Left renal cortex interstitium (tissue), 4 donors: ENCODE measurements at places on chromosomes 7 and 10.

DNA sequence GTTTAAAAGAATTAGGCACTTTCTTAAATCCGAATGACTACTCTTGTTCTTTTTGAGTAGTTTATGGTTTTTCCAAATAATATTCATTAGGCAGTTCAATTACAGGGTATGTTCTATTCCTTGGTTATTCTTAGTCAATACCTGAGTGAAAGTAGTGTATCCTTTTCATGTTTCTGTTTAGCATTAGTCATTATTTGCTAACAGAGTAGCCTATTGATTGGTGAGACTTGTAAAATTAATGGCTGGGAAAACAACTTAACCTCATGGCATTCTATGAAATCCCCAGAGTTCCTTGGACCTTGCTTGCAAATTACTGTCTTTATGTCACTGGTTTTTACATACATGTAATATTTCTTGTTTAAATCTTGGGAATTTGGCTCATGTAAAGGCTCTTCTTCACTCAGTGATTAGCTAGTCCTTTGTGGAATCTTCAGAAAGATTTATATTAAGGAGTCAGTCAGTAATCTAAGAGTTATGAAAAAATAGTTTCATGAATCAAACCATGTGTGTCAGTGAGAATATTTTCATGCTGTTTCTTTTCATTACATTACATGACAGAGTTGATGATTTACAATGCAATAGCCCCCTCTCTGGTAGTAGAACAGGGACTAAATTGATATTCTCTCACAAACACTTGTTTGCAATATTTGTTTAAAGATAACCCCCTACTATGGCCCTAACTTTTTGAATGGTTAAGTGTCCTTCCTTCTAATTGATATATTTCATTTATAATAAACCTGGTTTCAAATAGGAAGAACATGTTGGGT, 81.5 kb upstream of the LRRTM3 start:
- no peak for DNase-seq

DNA sequence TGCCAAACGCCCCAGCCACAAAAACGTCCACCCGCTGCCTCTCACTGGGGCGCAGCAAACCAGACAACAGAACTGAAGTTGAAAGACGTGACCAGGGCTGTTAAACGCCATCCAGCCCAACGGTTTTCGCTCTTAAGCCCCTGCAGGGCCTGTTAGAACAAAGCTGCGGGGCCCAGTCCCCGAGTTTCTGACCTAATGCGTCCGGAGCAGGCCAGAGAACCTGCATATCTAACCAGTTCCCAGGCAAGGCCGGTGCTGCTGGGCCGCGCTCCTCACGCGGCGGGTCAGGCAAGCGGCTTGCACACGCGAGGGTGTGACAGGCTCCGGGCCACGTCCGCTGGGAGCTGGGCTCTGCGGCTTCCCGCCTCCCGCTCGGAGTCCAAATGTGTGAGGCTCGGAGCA, 87.0 kb downstream of the PTPRN2 start:
- no peak for DNase-seq

DNA sequence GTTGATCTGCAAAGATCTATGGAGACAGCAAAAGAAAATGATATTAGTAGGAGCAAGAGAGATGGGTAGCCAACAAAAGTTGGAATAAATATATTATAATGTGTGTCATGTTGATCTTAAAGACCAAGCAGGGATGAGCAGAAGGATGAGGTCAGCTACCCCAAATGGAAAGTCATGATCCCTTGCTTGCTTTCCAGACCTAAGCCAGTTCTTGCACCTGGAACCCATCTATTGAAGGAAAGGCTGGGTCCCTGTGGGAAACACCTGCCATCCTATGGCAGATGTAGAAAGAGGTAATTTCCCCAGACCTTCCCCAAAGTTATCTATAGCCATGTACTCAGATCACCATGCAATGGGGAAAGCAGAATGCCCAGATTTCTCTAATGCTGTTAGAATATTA, 52.5 kb downstream of the LYZL2 start:
- DNase-seq = no peak

- DNase-seq = no peak
Measured at GRCh38 chr7:70210200-70210935, 612.1 kb downstream of the AUTS2 start.

GRCh38 chr7:122984021-122984420, 11.5 kb downstream of the TAS2R16 start:
- DNase-seq = no peak

- no peak for DNase-seq
Measured at GRCh38 chr7:105773030-105773460, 103.4 kb downstream of the ATXN7L1 start.

DNA sequence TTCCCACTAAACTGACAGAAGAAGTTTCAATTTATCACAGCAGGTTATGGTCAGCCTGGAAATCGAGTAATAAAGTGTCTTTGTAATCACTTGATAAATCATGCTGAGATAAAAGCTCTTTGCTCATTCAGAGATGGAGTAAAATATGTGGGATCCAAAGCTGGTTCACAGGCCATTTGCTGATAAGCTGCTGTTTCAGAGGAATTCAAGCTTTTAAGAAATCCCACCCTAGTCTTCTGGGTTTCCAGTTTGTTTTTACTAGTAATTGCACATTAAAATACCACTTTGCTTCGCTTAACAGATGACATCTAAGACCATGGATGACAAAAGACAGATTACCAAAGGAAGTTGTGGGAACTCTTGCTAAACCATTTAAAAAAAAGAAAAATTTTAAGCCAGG, 37.4 kb upstream of the CDK6 start:
- no peak for DNase-seq

GRCh38 chr7:1505731-1506550, 1.8 kb upstream of the INTS1 start:
- DNase-seq = no peak

GRCh38 chr7:128200376-128200775, 40.7 kb upstream of the LEP start:
- DNase-seq = no peak

GRCh38 chr7:129136887-129137642, 7.4 kb upstream of the TSPAN33 start:
- no peak for DNase-seq

- no peak for DNase-seq
Measured at GRCh38 chr10:77909749-77910375, 16.7 kb downstream of the DLG5 start.

DNA sequence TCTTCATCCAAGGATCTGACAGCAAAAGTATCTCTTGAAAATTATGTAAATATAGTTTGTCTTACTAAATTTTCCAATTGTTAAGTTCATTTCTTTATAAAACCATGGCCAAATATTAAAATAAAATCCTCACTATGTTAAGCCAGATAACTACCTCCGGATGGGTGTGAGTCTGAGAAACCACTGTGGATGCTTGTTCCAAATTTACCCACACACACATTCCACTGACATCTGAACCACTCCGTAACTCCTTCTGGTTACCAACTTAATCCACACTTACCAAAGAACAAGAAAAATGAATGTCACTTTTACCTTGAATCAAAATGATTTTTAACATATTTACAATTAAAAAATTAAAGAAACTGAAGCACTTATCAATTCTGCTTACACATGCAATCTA, 19.7 kb downstream of the CYTH3 start:
- no peak for DNase-seq

- no peak for DNase-seq
Measured at GRCh38 chr10:52870562-52870961, 98.0 kb upstream of the MBL2 start.

- DNase-seq = no peak
Measured at GRCh38 chr7:95950698-95951097, 178.3 kb downstream of the DYNC1I1 start.

- DNase-seq = no peak
Measured at GRCh38 chr10:133114251-133114650, 26.5 kb downstream of the ADGRA1 start.

DNA sequence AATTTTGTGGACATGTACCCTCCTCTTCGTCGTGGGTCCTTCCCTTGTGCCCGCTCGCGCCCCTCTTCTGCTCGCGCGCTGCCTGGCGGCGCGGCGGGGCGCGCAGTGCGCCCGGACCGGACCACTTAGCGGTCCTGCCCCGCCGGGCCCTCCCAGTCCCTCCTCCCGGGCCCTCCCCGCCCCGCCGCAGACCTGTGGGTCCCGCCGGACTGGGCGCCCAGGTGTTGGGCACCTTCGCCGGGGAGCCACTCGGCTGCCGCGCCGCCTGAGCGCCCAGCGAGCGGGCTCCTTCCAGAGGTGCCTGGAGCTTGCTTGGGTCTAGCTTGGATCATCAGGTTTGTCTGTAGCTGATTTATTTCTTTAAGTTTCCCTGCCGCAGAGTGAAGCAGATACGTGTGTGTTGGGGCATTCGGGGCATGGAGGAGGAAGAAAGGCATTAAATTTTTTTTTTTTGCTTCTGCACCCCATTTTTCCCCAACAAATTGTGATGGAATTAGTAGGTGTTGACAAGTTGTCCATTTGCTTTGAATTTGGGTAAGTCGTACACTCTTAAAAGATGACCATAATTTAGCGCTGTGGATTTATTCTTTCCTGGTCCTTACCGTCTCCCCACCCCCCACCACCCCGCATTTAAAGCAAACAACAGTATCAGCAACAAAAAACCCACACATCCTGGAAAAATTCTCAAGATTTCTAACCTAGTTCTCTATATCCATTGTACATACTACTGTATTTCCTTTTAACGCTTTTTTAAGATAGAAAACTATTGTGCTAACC, 905 bp downstream of the C1GALT1 start:
- no peak for DNase-seq

DNA sequence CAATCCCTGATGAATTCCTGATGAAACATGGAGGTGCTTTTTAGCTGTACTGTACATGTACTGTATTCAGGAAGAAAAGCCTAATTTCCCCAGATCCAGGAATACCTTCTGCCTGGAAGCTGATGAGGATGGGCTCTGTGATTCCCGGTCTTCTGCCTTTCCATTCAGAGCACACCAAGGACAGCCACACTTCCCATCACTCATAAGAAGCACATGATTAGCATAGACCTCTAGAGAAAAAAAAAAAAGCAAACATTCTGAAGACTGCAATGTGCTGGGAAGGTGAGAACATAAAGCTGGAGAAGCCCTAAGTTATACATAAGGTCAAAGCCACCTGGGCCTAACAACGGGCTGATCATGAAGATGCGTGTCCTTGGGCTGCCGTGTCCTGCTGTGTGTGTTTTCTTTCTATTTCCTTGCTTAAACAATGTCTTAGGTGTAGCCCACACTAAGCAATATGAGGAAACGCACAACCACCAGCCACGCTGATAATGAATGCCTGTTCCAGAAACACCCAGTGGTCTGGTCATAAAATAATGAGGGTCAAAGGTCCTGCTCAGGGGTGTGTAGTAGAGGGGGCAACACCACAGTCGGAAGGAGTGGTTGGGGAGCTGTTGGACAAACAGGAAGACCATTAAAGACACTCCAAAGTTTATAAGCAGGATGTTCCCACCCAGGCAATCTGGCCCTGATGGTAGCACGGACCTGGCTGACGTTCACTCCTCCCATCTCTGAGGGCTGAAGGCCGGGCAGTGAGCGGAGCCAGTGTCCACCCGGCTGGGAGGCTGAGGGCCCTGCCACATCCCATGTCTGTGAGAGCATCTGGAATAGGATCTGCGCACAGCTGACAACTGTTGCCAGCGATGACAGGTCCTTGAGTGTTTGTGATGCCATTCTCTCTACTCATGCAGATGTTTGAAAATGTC, 7.9 kb downstream of the PKD1L1 start:
- DNase-seq = no peak

GRCh38 chr10:126016156-126016805, 119.9 kb downstream of the FANK1 start:
- no peak for DNase-seq

DNA sequence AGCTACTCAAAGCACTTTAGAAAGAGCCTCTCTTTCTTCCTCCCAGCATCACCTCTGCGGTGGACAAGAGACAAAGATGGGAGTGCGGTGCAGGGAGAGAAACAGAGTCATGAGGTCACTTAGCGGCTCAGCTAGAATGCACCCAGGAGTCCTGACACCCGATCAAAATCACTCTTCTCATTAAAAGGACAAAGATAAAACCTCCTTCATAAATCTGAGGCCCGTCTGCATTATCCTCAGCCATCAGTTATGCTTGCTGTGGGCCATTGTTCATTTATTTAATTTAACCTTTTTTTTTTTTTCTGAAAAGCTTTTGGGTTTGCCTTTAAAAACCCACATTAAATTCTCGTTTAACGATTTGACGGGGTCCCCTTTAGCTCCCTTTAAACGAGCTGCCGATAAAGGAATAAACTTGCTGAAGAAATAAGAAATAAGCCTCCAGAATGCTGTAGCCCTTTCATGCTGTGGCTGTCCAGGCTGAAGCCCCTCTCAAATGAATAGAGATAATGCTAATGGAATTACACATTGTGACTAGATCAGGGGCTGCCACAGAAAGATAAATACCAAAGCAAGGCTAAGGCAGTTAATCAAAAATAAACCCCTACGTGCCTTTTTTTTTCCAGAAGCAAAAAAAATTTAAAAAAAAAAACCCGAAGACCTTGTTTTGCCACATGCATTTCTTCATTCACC, 16.1 kb upstream of the PLXNA4 start:
- DNase-seq = no peak

- DNase-seq = no peak
Measured at GRCh38 chr10:96967847-96968246, 135.7 kb downstream of the LCOR start.

GRCh38 chr7:106866298-106867281, 1.5 kb downstream of the PIK3CG start:
- DNase-seq = no peak

DNA sequence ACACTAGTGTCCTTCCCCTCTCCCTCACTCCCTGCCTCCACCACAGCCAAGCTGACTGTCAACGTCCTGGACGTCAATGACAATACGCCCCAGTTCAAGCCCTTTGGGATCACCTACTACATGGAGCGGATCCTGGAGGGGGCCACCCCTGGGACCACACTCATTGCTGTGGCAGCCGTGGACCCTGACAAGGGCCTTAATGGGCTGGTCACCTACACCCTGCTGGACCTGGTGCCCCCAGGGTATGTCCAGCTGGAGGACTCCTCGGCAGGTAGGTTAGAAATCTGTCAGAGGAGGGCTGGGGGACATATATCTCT, 24.9 kb upstream of the VSIR start:
- DNase-seq = no peak

DNA sequence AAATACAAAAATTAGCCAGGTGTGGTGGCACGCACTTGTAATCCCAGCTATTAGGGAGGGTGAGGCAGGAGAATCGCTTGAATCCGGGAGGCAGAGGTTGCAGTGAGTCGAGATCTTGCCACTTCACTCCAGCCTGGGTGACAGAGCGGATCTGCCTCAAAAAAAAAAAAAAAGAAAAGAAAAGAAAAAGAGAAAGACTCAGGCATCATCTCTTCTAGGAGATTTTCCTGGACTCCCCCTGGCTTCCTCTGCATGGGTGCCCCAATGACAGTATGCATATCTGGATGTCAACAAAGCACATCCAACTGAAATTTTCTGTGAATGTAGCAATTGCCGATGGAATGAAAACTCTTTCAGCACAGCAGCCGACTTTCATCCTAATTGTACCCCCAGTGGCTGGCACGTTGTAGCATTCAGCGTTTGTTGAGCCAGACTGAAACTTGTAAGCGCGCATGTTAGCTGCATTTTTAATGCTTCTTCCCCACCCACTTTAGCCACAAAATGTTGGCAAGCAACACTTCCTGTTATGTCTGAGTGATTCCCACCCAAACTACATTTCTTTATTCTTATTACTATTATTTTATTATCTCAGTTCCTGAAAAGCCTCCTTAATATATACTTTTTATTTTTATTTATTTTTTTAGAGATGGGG, 70.2 kb downstream of the PRTFDC1 start:
- no peak for DNase-seq

GRCh38 chr10:99667108-99667751, 7.9 kb downstream of the ENTPD7 start:
- no peak for DNase-seq

GRCh38 chr10:31062856-31063255, 31.2 kb upstream of the ZNF438 start:
- DNase-seq = no peak

- DNase-seq = no peak
Measured at GRCh38 chr7:74511345-74511744, 57.6 kb downstream of the GTF2IRD1 start.
